ENCODE measurements at places on chromosomes 6 and 20. TPM values are rescaled to one million over a fixed set of nuclear protein-coding genes. Genes with fewer than 3 reads are reported as not detected.

Gene UNC5CL
- total RNA-seq: 0.74 TPM

Gene PPP1R3G
- total RNA-seq: 3.8 TPM

Gene CEP57L1
- total RNA-seq: 27.1 TPM

Gene CST2
- not detected for total RNA-seq

Gene SLC16A10
- total RNA-seq: not detected

Gene WFDC12
- not detected for total RNA-seq
